Bronchial epithelial cell (primary cell): ENCODE measurements at places on chromosomes 3 and 15.

- peak; percentile 10 for DNase-seq
Measured at GRCh38 chr3:151268267-151269235, 9.8 kb downstream of the P2RY14 start.

DNA sequence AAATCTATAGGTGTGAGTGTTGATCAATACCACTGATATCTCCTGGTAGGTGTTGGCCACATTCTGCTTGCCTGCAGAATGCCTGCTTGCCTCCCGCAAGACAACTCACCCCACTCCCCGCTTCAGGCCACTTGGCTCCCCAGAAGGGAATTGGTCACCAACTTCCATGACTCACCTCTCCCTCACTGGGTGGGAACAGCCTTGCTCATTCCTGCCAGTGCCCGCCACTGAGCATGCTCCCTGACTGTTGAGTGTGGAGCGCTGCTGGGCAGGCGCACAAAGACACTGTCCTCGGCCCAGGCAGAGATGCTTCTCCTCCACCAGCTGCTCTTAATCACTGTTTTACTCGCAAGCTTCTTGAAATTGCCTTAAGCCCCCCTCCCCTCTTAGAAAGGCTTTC is 57.3 kb upstream of the PPP2R3A start:
- peak; percentile 89 for DNase-seq

GRCh38 chr3:112555535-112556170 is 6.1 kb downstream of the ATG3 start:
- DNase-seq, result no peak

DNA sequence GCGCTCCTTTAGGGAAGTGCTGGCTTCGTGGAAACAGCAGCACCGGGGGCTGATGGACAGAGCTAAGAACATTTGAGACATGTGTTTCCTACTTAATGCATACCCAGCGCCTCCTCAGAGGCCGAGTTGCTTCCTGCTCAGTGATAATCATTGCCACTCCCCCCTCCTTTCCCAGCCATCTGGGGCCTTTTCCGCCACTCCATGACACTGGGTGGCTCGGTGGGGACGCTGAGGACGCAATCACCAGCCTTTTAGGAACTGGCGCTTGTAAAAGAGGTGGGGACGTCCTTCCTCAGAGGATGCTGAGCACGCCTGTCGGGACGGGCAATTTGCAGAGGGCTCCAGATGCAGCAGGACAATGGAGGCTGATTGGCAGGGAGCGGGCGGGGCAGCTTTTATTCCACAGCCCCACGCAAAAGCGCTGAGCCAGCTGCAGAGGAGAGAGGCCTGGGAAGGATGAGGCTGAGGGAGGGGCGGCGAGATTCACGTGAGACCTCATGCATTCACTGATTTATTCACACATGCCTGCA is 22.2 kb upstream of the IQSEC1 start:
- DNase-seq, result no peak

DNA sequence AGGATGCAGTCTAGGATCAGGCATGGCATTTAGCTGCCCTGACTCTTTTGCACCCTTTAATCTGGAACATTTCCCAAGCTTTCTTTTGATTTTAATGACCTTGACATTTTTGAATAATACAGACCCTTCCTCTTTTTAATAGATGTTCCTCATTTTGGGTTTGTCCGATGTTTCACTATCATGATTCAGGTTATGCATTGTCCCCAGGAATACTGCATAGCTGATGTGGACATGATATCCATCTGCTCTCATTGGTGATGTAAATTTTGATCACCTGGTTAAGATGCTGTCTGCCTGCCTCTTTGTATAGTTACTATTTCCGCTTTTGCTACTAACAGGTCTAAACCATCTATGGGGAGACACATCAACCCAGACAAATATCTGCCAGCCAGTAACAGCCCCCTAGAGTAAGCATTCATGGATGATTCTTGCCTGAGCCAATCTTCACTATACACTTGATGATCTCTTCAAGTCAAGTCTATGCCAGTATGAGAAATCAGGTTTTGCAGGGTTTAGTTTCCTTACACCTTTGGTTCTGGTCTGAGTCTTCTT is 50.6 kb upstream of the ULK4 start:
- DNase-seq, result peak; percentile 85

DNA sequence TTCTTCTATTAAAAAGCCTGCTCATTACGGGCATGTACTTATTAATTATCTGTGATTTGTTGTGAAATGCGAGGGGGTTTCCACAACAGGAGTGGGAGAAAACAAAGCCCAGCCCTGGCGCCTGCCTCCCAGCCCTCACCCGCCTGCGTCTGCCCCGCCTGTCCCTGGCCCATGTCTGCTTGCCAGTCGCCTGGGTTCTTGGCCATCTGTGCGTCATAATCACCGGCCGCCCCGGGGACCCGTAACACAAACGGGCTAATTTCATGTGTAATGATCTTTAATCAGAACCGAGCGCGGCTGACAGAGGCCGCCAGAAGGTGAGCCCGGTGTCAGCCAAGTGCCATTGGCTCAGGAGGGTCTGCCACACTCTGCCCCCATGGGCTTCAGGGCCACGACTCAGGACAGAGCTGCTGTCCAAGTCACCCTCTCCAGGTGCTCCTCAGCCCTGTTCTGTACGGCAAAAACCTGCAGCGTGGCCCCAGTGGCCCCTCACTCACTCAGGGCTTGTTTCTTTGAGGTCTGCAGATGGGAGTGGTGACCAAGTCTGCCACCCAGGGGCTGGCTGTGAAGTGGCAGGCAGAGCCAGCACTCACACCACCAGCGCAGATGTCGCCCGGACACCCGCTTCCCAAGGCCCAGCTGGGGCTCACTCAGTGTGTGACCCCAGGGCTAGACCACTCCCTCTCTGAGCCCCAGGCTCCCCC is 28.8 kb upstream of the TMEM115 start:
- DNase-seq, result no peak

DNA sequence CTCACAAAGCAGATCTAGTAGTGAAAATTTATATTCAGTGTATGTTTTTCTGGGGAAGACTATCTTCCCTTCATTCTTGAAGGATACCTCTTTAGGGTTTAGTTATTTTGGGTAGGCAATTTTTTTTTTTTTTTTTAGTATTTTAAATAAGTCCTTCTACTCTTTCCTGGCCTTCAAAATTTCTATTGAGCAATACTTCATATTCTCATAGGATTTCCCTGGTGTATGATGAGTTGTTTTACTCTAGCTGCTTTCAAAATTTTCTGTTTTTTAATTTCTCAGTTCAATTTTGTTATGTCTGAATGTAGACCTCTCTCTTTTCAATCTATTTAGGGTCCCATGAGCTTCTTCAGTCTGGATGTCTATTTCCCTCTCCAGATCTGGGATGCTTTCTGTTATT is 74.3 kb upstream of the PLSCR4 start:
- DNase-seq, result no peak

DNA sequence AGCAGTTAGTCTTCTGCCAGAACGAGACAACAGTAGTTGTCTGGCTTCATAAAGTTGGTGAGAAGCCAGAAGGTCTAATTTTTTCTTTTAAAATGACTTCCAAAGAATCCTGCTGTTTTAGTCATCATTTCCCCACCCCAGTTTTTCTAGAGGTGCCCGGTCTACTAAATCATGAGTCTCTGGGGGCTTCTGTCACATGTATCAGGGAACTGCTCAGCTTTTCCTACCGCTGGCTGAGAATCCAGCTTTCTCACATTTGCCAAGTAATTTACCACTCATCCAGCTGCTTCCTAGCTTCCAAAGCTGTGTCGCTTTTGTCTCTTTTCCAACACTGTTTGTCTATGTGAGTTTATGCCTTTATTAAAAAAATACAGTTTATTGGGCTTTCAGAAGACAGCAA is 183.3 kb downstream of the NSUN3 start:
- DNase-seq, result no peak

DNA sequence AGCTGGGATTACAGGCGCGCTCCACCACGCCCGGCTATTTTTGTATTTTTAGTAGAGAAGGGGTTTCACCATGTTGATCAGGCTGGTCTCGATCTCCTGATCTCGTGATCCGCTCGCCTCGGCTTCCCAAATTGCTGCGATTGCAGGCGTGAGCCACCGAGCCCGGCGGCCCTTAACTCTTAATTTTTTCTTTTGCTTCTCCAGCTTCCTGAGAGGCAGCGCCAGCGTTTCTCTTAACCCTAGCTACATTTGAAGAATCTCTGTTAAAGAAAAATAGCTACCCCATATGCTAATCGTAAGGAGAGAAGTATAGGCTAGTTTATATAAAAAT is 465 bp upstream of the GK5 start:
- DNase-seq, result no peak

DNA sequence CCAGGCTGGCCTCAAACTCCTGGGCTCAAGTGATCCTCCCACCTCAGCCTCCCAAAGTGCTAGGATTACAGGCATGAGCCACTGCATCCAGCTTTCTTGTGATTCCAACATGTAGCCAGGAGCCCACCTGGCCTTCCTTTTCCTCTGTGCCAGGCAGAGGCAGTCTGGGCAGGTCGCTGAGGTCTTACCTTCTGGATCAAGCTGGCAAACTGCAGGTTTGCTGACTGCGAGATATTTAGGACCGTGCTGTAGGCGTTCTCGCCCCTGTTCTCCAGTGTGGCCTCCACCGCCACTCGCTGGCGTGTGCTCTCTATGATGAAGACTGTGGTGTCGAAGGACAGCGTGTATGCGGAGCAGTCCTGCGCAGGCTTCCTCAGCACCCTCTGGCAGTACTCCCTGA is 42.5 kb downstream of the FEM1B start:
- no peak for DNase-seq

GRCh38 chr15:66963084-66963483 is 102.3 kb upstream of the SMAD3 start:
- DNase-seq, result no peak

DNA sequence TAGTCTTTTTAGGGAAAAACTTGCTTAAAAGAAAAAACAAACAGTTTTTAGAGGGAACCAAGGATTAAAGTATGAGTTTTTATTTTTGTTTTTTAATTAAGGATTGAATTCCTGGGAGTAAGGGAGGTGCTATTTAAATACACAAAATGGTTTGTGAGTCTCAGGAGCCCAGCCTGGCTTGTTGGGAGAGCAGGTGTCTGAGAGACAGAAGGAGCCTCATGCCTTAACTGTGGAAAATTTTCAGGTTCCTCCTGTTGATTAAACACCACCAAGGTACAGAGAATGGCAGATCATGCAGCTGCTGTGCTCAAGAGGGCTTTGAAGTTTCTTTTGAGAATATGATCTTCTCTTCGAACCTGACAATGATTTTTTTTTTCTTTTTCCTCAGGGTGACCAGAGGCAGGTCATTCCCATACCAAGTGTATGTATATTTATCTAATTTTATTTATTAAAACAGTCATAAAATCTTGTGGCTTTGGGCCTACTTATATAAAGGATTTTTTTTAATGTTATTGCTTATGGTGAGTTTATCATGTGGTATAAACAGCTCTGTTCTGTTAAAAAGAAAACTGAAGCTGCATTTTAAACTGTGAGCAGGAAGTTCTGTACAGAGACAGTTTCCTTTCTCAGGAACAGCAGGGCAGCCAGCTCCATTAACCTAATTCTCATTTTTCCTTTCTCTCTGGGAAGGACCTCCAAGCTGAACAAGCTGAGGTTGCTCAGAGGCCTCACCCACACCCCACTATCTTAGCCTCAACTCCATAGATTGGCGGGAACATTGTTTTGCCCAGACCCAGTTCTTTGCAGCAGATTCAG is 33.7 kb upstream of the VILL start:
- DNase-seq, result no peak

DNA sequence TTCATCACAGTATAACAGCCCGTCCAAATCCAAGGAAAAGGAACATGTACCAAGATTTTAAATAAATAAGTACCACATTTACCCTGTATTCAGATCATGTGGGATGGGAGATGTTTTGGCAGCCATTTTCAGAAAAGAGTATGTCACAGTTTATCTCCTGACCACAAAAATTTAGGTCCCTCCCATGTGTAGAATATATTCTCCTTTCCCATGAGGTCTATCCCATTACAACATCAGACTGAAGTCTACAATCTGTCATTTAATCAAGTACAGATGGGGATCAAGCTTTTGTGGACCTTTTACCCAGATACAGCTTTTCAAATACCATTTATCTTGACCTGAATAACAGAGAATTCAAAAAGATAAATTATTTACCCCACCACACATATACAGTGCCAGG is 444.5 kb downstream of the PLOD2 start:
- DNase-seq, result no peak

GRCh38 chr3:135272026-135272669 is 477.1 kb downstream of the EPHB1 start:
- DNase-seq, result no peak

DNA sequence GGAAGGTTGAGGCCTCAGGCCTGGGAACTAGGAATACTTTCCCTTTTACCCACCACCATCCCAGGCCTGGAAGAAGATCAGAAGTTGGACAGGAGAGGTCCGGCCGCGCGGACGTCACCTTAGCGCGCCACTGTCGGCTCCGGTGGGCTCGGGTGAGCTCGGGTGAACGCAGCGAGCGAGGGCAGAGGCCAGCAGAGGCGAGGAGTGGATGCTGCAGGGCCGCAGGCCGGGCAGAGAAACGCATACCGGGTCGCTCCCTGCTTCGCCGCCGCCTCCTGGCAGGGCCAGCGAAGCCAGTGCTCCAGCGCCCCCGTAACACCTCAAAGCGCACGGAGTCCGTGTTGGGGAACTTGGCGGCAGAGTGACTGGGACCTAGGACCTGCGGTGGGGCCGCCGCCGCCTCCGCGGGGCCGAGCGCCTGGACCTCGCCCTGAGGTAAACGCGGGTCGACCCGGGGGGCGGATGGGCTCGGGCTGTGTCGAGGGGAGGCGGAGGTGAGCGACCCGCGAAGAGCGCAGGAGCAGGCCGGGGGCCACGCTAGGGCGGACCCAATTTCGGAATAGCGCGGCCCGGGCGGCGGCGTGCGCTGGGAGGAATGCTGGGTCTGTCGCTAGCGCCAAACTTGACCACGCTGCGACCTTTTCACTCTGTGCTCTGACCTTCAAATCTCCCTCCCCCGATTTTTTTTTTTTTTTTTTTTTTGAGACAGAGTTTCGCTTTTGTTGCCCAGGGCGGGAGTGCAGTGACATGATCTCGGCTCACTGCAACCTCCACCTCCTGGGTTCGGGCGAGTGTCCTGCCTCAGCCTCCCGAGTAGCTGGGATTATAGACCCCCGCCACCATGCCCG is 1.6 kb downstream of the CYP11A1 start:
- DNase-seq, result peak; percentile 13

DNA sequence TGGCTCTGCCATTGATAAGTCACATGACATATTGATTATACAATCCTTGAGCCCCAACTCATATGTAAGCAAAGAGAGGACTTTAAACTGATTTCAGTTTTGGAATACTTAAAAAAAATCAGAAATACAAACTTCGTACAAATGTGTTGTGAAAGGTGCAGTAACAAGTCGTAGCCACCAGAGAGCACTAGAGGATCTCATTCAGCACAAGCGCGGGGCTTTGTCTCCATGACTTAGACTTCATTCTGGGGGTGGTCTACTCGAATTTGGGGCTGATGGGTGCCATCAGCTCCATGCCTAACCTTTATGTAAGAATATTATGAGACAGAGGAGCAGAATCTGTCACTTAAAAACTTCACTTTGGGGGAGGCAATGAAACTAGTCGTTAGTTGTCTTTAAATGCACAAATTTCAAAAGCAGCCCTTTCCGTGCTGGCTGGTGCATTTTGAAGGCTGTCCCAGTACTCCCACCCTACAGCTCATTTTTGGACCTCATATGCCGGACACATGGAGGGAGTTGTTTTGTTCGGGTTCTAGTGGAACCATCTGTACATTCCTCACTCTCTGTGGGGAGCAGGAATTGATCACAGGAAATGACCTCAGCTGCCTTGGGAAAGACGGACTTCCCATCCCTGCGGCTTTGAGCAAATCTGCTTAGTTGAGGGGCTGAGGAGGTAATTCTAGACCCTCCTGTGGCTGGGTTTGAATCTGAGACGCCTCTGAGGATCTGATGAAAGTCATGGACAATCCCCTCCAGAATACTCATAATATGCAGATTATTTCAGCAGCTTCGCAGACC is 27.5 kb upstream of the MASP1 start:
- peak; percentile 48 for DNase-seq

GRCh38 chr3:154223519-154223918 is 100.8 kb downstream of the DHX36 start:
- no peak for DNase-seq
